ENCODE measurements at places on chromosomes 4 and X. TPM values are rescaled to one million over a fixed set of nuclear protein-coding genes. Genes with fewer than 3 reads are reported as not detected.
A peak's percentile ranks its signal among the peaks of the same experiment; 100 is the strongest.

MTMR8 gene
- 2.8 TPM for total RNA-seq

CPE gene
- 4.6 TPM for total RNA-seq

THOC2 gene
- total RNA-seq = 85.4 TPM

PRR27 gene
- not detected for total RNA-seq

MAGEC1 gene
- not detected for total RNA-seq

STK32B gene
- total RNA-seq = 8.8 TPM

DNA sequence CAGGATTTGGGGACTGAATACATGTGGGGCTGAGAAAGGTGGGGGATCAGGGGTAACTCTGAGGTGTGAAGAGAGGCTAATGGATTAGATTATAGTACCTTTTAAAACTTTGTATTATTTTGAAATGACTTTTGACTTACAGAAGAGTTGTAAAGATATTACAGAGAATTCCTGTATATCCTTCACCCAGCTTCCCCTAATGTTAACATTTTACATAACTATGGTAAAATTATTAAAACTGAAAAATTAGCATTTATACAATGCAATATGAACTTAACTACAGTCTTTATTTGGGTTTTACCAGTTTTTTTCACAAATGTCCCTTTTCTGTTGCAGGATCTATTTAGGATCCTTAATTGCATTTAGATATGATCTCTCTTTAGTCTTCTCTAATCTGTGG lies 57.4 kb downstream of the TMEM164 start:
- no peak overlapping the region for H3K4me3 ChIP-seq
- H3K27me3 ChIP-seq = no peaks in the 10 kb centered on the region
- H3K27ac ChIP-seq = no peak overlapping the region
- no peaks in the 10 kb centered on the region for H3K36me3 ChIP-seq
- DNase-seq = no peak

- no peak overlapping the region for H3K27ac ChIP-seq
- H3K27me3 ChIP-seq = no peaks in the 10 kb centered on the region
- no peak overlapping the region for H3K4me3 ChIP-seq
Observed at GRCh38 chr4:107736037-107736436, 16.0 kb upstream of the PAPSS1 start.

GRCh38 chrX:13669246-13669737 lies 16.4 kb downstream of the TCEANC start:
- no peaks in the 10 kb centered on the region for H3K27me3 ChIP-seq
- peak overlapping the region; percentile 85 for H3K27ac ChIP-seq
- DNase-seq = peak; percentile 82
- no peaks in the 10 kb centered on the region for H3K36me3 ChIP-seq
- no peak overlapping the region for H3K4me3 ChIP-seq

DNA sequence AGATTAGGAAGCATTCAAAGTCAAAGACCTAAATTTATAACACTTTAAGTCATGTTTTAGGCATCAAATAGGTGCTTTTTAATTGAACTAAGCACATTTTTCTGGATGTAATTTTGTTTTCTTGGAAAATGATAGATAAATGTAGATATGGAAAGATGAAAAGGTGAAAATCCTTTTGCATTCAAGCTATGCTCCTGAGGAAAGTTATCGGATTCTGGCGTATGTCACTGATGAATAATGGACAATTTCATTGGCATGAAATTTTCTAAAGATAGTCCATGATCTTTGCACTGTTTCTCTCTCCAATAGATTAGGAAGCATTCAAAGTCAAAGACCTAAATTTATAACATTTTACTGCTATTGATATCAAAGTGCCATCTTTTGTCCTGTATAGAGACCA lies 444.2 kb upstream of the PABPC4L start:
- no peak overlapping the region for H3K4me3 ChIP-seq
- no peaks in the 10 kb centered on the region for H3K27me3 ChIP-seq
- no peaks in the 10 kb centered on the region for H3K4me1 ChIP-seq
- no peaks in the 10 kb centered on the region for H3K36me3 ChIP-seq
- H3K27ac ChIP-seq = no peak overlapping the region
- no peak for DNase-seq

GRCh38 chrX:69028761-69029120 lies 136.5 kb downstream of the PJA1 start:
- no peak overlapping the region for H3K4me3 ChIP-seq
- H3K27me3 ChIP-seq = no peaks in the 10 kb centered on the region
- H3K36me3 ChIP-seq = no peaks in the 10 kb centered on the region
- no peak overlapping the region for H3K27ac ChIP-seq
- no peak for DNase-seq

- H3K27ac ChIP-seq = no peak overlapping the region
- H3K4me3 ChIP-seq = no peak overlapping the region
- DNase-seq = no peak
- H3K4me1 ChIP-seq = no peaks in the 10 kb centered on the region
Observed at GRCh38 chr4:40856840-40857362, 107.1 kb downstream of the NSUN7 start.

- no peak overlapping the region for H3K27ac ChIP-seq
- H3K4me3 ChIP-seq = no peak overlapping the region
- no peaks in the 10 kb centered on the region for H3K27me3 ChIP-seq
- no peaks in the 10 kb centered on the region for H3K36me3 ChIP-seq
- DNase-seq = no peak
Observed at GRCh38 chrX:97050392-97050791, 166.7 kb downstream of the RPA4 start.

- H3K36me3 ChIP-seq = no peaks in the 10 kb centered on the region
- H3K27ac ChIP-seq = no peak overlapping the region
- DNase-seq = no peak
- no peaks in the 10 kb centered on the region for H3K27me3 ChIP-seq
- no peak overlapping the region for H3K4me3 ChIP-seq
- no peaks in the 10 kb centered on the region for H3K4me1 ChIP-seq
Observed at GRCh38 chr4:41285202-41285863, 28.6 kb downstream of the UCHL1 start.

GRCh38 chr4:122423246-122423645 lies 33.3 kb downstream of the IL2 start:
- no peaks in the 10 kb centered on the region for H3K4me1 ChIP-seq
- no peak overlapping the region for H3K4me3 ChIP-seq
- H3K27ac ChIP-seq = no peak overlapping the region

- H3K27ac ChIP-seq = no peak overlapping the region
- no peak for DNase-seq
- H3K4me3 ChIP-seq = no peak overlapping the region
- H3K27me3 ChIP-seq = no peaks in the 10 kb centered on the region
- H3K36me3 ChIP-seq = no peaks in the 10 kb centered on the region
- H3K4me1 ChIP-seq = no peaks in the 10 kb centered on the region
Observed at GRCh38 chrX:130793975-130794374, 109.0 kb downstream of the ENOX2 start.

GRCh38 chrX:80331285-80331684 lies 89.0 kb upstream of the TENT5D start:
- H3K27ac ChIP-seq = no peak overlapping the region
- no peaks in the 10 kb centered on the region for H3K4me1 ChIP-seq
- no peaks in the 10 kb centered on the region for H3K36me3 ChIP-seq
- no peaks in the 10 kb centered on the region for H3K27me3 ChIP-seq
- no peak for DNase-seq
- no peak overlapping the region for H3K4me3 ChIP-seq
